Suppressor macrophage (primary cell): ENCODE measurements at places on chromosomes 3 and 15.

GRCh38 chr3:60598671-60599070 is 652.6 kb downstream of the FHIT start:
- no peak for DNase-seq

GRCh38 chr3:44326019-44326418 is 12.5 kb upstream of the TCAIM start:
- no peak for DNase-seq

DNA sequence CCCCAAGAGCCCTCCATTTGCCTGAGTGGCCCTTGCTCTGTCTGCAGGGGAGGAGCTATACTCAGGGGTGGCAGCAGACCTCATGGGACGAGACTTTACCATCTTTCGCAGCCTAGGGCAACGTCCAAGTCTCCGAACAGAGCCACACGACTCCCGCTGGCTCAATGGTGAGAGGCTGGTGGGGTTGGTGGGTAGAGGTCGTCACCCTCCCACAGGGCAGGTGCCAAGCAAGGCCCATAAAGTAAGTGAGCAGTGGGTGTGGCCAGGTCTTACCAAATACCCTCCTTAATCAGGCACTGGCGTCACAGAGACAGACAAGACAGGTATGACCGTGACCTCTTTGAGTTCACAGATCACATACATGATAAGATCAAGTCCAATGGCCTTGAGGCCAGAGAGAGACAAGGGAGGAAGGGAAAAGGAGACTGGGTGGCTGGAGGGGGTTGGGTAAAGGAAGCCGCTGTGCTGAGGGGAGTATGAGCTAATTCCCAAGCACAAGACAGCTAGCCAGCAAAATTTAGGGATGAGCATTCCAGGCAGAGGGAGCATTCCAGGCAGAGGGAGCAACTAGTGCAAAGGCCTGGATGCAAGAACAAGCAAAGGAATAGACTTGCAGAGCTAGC is 2.5 kb downstream of the SEMA3B start:
- no peak for DNase-seq

DNA sequence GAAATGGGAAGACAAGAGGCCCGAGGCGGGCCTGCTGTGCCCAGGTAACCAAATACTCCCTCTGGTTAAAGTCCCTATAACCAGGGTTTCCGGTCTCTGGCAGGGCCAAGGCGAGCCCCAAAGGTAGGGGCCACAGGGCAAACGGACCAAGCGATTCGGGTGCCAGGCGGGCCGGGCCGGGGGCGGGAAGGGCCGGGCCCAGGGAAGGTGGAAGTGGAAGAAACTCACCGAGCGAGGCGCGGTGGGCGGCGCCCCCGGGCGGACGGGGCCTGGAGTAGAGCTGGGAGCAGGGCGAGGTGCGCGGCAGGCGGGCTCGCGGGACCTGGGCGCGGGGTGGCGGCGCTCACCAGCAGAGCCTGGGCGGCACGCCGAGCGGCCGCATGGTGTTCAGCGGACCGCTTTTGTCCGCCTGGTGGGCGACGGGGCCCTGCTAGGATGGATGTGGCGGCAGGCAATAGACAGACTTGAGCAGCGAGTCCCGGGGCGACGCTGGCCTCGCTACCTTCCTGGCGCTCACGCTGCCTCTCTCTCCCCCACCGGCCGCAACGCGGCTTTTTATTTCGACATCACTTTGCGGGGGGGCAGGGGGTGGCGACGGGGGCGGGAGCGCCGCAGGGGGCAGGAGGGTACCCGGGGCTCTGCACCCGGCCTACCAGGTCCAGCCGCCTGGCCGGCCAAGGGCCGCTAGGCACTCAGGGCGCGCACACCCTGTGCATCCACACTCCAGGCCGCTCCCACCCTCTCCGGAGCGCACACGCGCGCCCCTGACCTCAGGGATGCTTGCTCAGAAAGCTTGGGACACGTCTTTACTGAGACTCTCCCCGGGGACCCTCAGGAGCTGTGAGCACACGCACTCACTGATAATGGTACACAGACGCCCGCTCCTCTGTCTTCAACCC is at the start of gene GATA2:
TSS of gene GATA2 (minus strand) at position 531 of the 899 bp plus-strand sequence. CDS start 6,170 bp downstream, outside the sequence.
- no peak for DNase-seq

GRCh38 chr3:177197727-177198460 is 612 bp upstream of the TBL1XR1 start:
- DNase-seq, result peak; percentile 56

DNA sequence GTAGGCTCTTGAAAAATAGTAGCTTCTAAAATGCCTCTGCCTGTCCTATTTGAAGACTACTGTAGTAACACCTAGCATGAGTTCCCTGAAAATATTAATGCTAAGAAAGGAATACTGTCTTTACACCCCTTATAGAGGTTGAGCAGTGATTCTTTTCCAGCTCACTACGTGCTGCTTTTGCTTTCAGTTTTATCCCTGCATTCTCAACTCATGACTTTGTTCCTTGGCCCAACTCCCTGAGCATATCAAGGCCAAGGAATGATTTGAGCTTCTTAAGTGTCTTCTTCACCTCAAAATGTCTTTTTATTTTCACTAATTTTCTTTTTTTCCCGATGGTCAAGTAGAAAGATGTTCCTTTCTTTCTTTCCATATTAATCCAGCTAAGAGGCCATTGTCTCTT is 16.5 kb upstream of the P2RY13 start:
- DNase-seq, result peak; percentile 20

GRCh38 chr3:25229586-25229985 is 198.5 kb upstream of the RARB start:
- DNase-seq, result no peak

DNA sequence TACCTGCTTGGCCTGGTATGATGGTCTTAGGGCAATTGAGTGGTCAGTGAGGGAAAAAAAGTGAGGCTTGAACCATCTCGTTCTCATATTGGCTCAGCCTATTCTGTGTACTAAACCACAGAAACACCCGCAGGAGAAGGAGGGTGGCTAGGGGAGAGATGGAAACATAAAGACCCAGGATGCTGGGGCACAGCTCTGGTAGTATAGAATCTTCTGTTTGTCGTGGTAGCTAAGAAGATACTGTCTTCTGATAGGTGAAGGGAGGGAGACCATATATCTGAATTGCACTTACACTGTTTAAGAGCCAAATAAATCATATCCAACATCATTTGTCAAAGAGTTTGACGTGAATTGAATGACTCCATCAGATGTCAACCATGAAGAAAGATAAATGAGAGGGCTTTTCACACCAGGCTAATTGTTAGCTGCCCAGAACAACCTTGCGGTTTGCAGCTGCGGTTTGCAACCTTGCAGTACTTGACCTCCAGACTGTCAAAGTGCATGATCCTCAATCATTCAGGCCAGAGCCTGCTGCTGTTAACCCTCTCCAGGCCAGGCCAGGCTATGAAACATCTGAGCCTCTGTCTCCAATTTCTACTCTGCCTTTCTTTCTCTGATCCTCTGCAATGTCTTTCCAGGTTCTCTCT is 40.9 kb upstream of the PIK3R4 start:
- no peak for DNase-seq

- no peak for DNase-seq
Measured at GRCh38 chr15:98815207-98815606, 166.9 kb downstream of the IGF1R start.

DNA sequence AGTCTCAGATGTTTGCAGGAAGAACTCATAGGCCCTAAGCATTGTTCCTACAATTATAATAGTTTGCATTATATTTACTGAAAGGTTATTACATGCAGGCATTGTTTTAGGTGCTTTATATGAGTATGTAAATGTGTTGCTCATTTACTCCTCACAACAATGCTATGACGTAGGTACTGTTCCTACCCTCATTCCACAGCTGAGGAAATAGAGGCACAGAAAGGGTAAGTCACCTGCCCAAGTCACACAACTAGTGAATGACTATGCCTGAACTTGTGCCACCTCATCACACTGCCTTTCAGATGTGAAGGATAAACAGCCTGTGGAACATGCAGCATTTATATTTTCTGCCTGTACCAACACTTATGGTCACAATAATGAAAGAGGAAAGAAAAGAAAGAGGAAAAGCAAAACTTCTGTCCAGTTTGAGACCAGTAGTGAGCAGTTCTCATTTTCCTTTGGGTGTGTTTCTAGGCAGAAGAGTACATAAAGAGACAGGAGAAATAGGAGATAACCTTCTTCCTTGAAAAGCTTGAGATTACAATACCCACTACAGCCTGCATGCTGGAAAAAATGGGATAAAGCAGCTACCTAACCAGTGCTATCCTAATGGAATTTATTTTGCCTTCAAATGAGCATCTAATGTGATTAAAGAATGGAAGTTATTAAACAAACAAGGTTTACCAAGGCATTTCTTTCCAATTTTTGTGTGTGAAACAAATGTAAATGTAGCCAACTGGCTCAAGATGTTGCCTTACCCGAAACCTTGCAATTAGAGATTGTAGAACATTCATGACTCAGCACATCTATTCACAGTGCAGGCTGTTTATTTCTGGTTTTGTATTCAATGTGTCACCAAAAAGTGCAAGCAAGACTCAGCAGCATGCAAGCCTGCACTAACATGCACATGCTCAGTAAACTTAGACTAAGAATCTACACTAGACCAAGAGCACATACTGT is 20.5 kb upstream of the ENTPD3 start:
- no peak for DNase-seq

- no peak for DNase-seq
Measured at GRCh38 chr3:129045675-129046036, 14.9 kb upstream of the GP9 start.

DNA sequence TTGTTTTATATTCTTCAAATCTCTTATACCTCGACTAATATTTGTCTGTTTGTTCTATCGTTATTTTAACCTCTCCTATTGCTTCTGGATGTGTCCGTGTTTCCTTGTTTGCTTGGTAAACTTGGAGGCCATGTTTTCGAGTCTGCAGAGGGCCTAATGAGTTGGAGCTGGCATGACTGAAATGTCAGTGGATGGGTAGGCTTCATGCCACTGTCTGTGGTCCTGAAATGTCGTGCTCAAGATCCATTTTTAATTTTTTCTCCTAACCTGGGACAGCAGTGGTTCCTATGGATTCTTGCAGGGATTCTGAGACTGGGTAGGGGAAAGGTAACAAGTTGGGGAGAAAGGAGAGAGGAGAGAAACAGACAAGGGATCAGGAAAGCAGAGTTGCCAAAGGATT is 18.8 kb upstream of the GASK1A start:
- no peak for DNase-seq

DNA sequence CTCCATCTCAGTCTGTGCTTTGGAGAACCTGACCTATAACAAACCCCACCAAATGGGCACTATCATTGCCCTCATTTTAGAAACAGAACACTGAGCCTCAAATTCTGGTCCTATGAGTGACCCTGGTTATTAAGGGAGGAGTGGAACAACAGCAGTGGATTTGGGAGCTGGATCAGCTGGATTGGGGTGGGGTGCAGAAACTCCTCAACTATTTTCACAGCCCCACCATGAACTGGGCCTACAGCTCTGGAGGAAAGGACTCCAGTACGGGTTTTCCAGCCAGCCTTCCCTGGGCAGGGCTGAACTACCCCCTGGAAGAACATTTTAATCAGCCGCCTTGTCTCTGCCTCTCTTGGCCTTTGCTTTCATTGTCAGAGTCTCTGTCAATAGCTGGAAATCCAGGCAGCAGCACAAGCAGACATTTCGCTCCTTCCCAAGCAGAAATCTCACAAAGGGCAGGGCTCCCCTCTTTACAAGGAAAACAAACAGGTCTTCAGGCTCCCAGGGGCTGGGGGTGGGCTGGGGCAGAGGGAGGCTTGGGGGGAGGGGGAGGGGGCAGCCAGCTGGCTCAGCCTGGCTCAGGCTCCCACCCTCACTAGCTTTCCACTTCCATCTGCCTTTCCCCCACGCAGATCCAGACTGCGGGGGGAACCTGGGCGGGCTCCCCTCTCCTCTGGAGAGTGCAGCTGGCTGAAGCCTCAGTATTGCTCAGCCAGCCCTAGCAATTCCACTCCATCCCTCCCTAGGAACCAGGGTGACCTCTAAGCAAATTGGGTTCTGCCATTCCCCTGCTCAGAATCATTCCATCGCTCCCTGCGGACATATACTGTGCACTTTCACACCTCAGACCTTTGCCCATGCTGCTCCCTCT is 13.7 kb upstream of the TLE3 start:
- no peak for DNase-seq

GRCh38 chr15:61644550-61644949 is 415.4 kb upstream of the RORA start:
- DNase-seq, result no peak

DNA sequence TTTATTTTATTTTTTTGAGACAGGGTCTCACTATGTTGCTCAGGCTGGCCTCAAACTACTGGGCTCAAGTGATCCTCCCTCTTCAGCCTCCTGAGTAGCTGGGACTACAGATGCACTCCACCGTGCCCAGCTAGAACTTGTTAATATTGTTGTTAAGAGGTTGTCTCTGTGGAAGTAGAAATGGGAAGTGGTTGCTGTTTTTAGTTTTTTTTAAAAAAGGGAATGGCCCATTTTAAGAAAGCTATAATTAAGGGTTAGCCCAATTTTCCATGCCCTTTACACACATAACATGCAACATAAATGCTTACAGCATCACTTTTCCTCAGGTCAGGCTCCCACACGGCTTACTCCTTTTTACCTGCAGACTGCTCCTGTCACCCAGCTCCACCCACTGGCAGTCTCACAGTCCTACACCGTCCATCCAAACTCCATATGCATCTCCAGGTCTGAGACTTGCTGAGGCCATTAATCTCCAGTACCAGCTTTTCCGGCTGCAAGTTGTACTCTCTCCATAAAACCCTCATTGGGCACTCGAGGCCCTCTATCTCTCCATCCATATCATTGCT is 19.8 kb downstream of the MORC1 start:
- no peak for DNase-seq

- DNase-seq, result no peak
Measured at GRCh38 chr3:76933245-76933644, 106.7 kb upstream of the ROBO2 start.

DNA sequence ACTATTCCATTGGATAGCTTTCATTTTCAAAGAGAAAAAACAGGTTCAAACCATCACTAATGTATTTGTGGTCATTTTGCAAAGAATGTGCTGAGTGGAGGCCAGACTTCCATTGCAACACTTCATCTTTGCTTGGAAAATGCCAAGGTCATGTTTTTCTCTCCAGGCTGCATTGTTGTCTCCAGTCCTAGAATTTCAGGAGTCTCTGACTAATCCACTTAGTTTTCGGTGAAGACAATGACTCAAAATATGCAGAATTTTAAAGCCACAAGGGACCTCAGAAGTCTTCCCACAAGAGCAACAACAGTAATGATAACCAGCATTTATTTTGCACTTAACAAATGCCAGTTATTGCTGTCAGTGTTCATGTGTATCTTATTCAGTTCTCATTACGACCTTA is 277.0 kb downstream of the RYR3 start:
- no peak for DNase-seq

DNA sequence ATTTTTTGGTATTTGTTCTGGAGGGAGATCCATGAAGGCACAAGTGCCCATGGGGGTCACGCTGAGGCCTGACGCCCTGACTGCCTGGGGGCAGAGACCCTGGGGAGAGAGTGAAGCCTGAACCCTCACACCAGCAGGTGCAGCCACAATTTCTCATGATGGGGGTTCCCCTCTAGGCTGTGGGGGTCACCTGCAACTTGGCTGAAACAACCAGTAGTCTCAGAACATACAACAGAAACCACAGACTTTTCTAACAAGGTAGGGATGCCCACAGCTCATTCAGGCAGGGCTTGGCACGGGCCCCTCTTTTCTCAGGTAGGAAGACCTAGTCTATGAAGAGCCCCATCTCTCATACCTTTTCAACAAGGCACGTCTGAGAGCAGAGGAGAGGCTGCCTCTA is 245.1 kb downstream of the ADAMTS17 start:
- no peak for DNase-seq
